ENCODE measurements at places on chromosomes 2 and 18.

GRCh38 chr2:172431463-172431862 lies 4.1 kb downstream of the ITGA6 start:
- DNase-seq, result no peak

GRCh38 chr2:47058003-47058931 lies 96.8 kb downstream of the STPG4 start:
- DNase-seq, result peak; percentile 67

GRCh38 chr2:234308813-234309195 lies 188.1 kb downstream of the ARL4C start:
- no peak for DNase-seq

DNA sequence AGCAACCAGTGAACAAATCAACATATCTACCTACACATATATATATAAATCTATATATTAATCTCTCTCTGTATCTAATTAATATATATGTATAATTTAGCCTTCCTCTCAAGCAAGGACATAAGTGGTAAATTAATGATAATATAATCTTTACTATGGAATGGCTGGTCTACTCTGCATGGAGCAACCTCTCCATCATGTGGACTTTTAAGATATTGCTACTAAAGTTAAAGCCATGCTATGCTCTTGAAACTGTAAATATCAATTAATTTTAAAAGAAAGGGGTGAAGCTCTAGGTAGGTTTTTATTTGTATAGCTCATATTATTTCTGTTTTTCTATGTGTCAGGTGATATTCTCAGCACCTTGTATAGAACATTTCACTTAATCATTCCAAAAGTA lies 147.0 kb downstream of the PPP1R1C start:
- no peak for DNase-seq

GRCh38 chr2:58313926-58314325 lies 72.8 kb upstream of the FANCL start:
- no peak for DNase-seq

DNA sequence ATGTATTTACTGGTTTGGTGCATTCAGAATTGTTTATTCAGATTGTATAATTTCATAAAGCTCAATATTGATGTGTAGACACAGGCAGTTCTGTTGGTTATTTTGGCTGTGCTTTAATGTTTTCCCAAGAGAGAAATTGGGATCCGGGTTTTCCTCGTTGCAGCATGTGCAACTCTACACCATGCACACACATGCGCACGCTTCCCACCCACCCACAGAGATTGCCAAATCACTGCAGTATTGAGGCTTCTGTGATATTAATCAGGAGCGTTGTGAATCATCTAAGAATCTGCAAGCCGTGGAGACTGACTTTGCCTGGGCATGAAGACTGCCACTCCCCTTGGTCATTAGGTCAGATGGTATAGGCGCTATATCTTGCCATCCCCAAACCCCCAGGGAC lies 571.5 kb downstream of the SLC4A3 start:
- DNase-seq, result peak; percentile 77

GRCh38 chr2:120989512-120990441 lies 254.1 kb downstream of the GLI2 start:
- DNase-seq, result no peak

DNA sequence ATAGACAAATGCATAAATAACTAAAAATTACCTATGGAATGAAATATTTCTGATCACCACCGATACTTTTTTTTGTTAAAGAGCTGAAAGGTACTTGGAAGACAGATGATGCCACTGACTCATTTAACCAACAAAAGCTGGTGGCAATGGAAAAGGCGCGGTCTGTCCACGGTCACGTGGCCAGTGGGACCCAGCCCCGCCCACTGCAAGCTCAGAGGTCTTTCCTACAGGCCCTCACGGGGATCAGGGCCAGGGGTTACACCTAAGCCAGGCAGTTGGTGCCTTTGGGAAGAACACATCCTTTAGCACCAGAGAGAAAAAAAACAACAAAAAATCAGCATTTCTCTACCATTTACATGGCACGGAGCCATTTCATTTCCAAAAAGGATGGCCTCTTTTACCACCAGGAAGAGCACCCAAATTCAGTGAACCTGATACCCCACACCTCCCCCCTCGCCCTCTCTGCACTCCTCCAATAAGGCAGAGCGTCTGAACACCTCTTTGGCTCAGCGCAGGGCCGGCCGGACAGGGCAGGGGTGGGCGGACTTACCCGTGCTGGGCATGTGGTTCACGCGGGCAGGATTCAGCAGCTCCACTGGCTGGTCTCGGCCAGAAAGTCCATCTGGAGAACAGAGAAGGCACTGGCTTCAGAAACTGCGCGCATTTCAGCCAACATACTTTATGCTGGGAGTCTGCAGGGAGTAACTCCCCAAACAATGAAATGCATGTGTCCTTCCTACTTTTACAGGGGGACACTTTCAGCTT lies 164.6 kb downstream of the HDAC4 start:
- no peak for DNase-seq

DNA sequence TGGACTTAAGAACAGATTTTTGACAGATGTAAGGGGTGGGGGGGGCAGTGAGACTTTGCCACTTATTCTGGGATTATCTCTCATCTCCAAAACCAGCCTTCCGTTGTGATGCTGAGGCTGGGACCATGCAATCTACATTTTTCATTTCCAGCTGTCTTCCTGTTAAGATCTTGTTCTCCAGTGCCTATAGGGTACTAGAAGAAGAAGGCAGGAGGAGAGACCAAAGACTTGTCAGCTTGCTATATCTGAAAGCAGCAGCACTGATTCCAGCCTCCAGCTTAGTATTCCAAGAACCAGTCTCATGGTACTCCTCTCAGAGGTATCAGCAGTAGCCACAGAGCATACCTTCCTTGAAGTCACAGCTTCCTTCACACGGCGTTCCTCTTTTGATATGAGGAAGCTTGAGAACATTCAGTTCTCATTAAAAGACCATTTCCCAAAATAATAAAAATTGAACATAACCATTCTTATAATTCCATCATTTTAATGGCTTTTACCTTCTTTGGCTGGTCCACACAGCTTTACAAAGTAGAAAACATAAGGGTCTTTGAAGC lies 49.8 kb downstream of the USP34 start:
- DNase-seq, result no peak

GRCh38 chr18:77079954-77080682 lies 52.5 kb downstream of the MBP start:
- DNase-seq, result no peak

DNA sequence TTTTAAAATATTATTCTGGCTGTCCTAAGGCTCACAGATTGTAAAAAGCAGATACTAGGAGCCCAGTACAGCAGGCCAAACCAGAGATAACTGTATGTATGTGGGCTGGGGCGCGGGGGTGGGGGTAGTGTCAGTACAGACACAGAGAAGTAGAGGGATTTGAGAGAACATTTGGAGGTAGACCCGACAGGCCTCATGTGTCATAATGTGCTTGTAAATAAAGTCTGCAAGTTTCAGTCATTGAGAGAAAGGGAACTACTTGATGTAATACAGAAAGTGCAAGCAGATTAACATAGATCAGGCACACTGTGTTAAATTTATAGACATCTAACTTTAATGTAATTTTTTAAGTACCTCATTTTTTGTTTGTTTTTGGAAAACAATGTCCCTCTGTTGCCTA lies 7.4 kb upstream of the POLI start:
- DNase-seq, result no peak

GRCh38 chr18:58355243-58355642 lies 273.6 kb downstream of the ALPK2 start:
- no peak for DNase-seq

DNA sequence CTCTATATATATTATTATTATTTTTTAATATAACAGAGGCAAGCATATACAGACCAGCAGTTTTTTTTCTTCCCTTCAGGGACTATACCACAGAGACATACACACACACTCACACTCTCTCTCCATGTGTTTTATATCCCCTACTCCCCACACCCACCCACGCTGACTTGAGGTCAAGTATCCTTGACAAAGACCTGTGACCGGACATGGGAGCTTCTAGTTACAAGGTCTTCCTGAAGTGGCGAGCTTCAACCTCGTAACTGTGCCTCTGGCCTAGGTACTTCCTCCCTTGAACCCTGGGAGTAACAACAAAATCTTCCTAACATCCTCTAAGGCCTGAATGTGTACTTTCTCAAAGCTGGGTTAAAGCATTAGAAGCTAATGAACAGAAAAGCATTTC lies 52.5 kb downstream of the POLR1A start:
- DNase-seq, result no peak

- peak; percentile 66 for DNase-seq
These were observed 81.9 kb downstream of the MEP1B start for GRCh38 chr18:32271672-32272208.

- DNase-seq, result no peak
These were observed 397.6 kb downstream of the ZNF521 start for GRCh38 chr18:24954341-24954740.

GRCh38 chr2:238731961-238732360 lies 115.9 kb upstream of the TWIST2 start:
- DNase-seq, result no peak

DNA sequence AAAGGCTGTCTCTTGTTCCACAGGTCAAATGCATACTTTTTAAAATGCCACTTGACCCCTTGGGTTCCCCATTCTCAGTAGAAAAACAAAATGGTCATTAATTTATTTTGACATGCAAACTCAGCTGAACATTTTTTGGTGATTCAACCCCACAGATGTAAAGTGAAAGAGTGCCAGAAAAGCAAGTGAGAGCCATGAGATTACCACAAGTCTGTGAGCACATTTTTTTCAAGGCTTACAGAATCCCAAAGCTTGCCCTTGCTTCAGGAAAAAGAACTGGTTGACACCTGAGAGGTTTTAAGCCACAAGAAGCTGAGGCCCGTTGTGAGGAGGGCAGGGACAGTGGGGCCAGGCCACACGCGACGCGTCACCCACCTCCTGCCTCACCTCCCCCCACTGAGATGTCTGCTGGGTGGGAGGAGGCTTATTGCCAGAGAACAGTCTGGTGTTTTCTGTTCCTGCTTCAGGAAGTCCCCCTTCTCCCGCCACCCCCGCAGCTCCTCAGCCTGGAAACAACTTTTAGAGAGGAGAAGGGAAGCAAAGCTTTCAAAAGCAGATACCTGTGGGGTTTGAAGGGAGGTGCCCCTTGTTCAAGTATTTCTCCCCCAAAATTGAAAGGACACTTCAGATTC lies 70.4 kb upstream of the CYP1B1 start:
- peak; percentile 56 for DNase-seq

DNA sequence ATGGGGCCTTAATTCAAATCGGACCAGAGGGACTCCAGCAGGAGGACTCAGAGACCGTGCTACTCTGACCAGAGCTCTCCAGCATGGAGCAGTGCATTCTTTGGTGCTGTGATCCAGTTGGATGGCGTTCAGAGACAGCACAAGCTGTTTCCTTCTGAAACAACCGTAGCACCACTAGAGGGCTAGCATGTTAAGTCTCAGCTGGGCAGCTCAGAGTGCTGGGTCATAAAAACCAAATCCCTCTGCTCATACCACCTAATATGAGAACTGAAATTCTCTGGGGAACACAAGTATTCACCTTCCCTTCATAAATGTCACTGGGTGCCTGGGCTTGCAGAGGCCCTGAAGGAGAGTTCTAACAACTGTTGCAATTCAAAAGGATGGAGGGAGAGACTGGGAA lies 97.7 kb upstream of the TFCP2L1 start:
- no peak for DNase-seq

DNA sequence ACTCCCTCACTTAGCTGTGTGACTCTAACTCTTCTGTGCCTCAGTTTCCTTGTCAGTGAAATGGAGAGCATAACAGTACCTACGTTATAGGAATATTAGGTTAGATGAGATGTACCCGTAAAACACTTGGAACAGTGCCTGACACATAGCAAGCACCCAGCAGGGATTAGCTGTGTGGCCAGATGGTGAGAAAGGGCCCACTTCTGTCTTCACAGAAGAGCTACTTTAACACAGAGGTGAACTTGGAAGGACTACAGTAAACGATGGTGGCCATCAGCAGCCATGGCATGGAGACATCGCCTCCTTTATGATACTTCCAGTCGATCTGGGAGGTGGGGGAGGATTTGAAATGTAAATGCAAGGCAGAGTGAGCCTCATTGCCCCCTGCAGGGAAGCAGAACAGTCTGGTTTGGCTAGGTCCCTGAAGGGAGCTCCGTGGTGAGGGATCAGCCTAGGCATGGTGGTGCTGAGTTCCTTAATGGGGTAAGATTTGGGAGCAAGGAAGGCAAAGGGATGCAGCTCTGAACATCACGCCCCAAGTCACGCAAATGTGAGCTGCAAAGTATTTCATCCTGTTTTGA lies 101.7 kb upstream of the ALPP start:
- DNase-seq, result no peak

DNA sequence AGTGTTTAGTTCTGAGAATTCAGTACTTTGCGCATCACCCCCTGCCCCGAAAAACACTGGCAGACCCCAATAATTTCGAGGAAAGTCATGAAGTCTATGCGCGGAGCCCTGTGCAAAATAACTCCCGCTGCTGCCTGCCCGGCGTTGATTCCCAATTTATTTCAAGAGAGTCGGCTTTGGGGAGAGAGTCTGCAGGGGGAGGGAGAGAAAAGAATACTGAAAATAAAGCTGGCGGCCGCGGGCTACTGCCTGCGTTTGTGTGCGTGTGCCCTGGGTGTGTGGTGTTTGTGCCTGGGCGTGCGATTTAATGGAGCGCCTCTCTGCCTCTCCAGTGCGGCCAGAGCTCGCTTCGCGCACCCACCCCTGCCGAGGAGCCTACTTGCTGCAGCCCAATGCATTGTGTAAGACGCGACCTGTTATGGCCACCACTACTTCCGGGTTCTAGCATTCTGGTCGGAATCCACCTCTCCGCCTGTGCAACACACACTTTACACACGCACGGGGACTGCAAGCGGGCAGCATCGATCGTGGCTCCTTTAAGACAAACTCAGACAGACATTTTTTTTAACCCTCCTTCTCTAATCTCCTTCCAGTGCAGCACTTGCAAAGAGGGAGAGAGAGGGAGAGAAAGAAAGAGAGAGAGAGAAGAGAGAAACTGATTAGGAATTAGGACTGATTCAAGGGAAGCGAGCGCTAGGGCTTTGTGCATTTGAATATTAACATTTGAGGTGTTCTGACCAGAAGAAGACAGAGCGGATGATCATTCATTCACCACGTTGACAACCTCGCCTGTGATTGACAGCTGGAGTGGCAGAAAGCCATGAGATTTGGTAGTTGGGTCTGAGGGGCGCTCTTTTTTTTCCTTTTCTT lies at the start of gene MEIS1:
Gene MEIS1, plus strand, starts transcription at position 447 of the 870 bp plus-strand sequence. CDS start 732 bp downstream, outside the sequence.
- DNase-seq, result peak; percentile 98

GRCh38 chr18:54924948-54925347 lies 34.3 kb downstream of the CCDC68 start:
- no peak for DNase-seq

DNA sequence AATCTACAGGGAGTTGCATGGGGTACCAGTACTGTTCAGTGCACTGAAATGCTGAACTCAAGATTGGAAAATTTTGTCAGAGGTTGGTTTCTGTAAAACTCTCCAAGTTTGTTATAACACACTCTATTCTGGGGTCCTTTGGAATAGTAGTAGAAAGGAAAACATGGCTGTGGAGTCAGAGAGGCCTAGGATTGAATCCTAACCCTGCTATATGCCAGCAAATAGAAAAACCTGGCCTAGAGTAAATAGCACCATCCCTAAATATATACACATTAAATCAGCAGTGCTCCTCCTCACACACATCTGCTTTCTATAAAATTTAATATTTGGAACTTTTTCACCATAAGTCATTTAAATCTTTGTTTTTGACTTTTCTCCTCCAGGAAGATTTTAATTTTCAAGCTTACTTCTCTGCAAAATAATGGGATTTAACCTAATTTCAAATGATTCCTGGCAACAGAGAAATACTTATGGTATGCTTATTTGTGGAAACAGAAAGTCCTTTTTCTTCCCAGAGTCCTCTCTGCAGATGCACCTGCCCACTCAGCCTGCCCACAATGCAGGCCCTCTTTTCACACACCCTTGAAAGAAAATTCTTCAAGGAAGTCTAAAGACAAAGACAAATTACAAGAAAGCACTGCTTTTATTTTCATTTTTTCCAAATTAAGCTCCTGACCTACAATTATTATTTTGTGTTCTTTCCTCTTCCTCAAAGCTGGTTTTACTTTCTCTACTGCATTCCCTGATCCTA lies 197.5 kb upstream of the LRRTM1 start:
- peak; percentile 39 for DNase-seq

Data from muscle of back (tissue), 13 donors.